ENCODE measurements at places on chromosomes 5 and 9. TPM values are rescaled to one million over a fixed set of nuclear protein-coding genes. Genes with fewer than 3 reads are reported as not detected.

The SETX gene
- 26.7 TPM for total RNA-seq

DNA sequence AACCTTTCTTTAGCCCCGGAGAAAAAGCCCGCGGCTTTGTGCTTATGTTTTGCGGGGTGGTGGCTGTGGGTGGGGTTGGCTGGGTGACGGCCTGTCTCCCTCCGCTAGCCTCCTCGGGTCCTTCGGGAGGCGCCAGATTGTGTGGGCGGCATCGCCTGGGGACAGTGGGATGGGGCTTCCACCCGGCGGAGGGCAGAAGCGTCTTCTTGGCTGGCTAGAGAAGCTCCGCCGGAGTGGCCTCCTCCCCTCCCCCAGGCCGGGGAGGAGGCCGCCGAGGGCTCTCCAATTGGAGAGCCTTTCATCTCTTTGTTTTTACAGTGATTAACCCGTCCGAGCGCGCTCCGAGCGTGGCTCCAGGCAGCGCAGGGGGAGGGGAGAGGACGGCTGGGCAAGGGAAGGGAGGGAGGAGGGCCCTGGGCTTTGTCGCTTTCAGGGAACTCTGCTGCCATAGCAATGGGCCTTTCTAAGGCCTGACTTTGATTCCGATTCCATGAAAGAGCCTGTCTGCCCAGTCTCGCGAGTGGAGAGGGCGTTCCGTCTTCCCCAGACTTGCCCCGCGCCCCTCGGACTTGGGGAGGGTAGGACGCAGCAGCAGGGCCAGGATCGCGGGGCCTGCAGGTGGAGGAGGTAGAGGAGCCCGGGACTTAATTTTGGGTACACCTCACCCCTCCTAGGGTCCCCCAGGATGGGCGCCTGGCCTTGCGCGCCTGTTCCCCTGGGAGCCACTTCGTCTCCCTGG is 36.7 kb upstream of the TIFAB start:
- DNase-seq, result no peak

The C1QTNF3 gene
- 2.4 TPM for total RNA-seq

GRCh38 chr5:116498503-116499048 is 76.0 kb downstream of the SEMA6A start:
- no peak for DNase-seq

- DNase-seq, result no peak
Measured at GRCh38 chr5:125976421-125977000, 446.7 kb upstream of the GRAMD2B start.

DNA sequence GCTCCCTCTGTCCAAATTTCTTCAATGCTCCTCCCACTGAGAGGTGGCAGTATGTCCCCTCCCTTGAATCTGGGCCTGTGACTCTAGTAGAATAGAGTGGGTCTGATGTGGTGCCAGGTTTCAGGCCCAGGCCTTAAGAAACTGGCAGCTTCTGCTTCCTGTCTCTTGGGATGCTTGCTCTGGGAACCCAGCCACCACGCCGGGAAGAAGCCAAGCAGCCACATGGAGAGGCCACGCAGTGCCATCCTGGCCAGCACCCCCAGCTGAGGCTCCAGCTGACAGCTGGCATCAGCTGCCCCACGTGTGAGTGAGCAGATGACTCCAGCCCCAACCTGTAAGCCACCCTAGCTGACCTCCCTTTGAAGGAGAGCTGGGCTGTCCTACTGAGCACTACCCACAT is 7.3 kb upstream of the TSPAN17 start:
- DNase-seq, result peak; percentile 77

- DNase-seq, result no peak
Measured at GRCh38 chr9:27310582-27310981, 13.6 kb upstream of the EQTN start.

The ARRDC3 gene
- 61.5 TPM for total RNA-seq

The NRG2 gene
- 3.1 TPM for total RNA-seq

The PRDM9 gene
- total RNA-seq, result not detected

The SPRY4 gene
- total RNA-seq, result 7.9 TPM

- DNase-seq, result no peak
Measured at GRCh38 chr9:87567001-87567400, 69.3 kb downstream of the DAPK1 start.

- no peak for DNase-seq
Measured at GRCh38 chr5:27402828-27403227, 364.4 kb upstream of the CDH9 start.

The ADAMTSL1 gene
- 0.90 TPM for total RNA-seq

- DNase-seq, result no peak
Measured at GRCh38 chr5:41414598-41414997, 95.8 kb downstream of the PLCXD3 start.

The ITGA1 gene
- total RNA-seq, result 17.7 TPM

The ERAP2 gene
- total RNA-seq, result 7.3 TPM

- DNase-seq, result no peak
Measured at GRCh38 chr9:134590240-134591081, 51.1 kb upstream of the COL5A1 start.

The FAM221B gene
- not detected for total RNA-seq

DNA sequence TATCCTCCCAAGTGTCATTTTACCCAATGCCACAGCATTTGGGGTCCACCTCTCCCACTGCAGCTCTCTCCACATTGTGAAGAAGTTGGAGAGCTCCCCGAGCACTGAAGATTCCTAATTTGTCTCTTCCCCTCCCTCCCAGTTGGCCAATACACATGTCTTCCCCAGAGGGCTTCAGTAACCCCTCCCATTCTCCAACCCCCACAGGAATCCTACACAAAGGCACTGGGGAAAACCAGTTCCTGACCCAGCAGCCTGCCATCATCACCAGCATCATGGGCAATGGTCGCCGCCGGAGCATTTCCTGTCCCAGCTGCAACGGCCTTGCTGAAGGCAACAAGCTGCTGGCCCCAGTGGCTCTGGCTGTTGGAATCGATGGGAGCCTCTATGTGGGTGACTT is 87.3 kb upstream of the WWC1 start:
- DNase-seq, result no peak

DNA sequence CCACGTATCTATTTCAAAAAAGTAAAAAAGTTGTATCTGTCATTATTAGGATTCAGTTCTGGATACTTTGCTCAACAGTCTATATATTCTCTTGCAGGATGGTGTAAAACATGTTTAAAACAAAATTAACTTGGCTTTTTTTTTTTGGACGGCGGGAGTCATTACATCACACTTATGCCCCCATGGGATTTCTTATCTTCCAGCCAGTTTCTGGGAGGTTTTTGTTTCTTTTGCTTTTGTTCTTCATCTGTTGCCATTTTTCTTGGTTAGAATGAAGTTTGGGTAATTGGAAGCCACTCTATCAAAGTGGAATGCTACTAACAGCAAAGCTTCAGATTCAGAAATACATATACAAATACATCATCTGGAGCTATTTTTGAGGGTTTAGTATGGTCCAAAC is 1.8 kb upstream of the STARD4 start:
- no peak for DNase-seq

GRCh38 chr9:120932086-120932823 is 5.7 kb upstream of the TRAF1 start:
- no peak for DNase-seq

The CARD6 gene
- 7.4 TPM for total RNA-seq

DNA sequence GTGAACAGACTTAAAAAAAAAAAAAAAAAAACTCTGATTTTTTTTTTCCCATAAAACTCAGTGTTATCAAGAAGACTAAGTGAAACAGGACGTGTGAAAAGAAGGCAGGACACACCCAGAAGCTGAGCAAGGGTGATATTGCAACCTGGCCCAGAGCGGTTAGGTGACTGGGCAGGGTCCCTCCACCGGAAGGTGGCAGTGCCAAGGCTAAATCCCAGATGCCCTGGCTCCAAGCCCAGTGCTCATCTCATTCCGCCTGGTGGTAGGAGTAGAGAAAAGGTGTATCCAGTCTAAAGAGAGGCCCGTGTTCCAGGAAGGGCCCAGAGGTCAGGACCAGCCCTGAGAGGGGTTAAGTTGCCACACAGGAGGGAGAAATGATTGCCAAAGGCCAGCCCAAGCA is 51.5 kb upstream of the SAP30L start:
- no peak for DNase-seq

All from heart right ventricle (tissue), 16 donors.